RCC 7860 (cell line): ENCODE measurements at places on chromosomes 16 and 17.

DNA sequence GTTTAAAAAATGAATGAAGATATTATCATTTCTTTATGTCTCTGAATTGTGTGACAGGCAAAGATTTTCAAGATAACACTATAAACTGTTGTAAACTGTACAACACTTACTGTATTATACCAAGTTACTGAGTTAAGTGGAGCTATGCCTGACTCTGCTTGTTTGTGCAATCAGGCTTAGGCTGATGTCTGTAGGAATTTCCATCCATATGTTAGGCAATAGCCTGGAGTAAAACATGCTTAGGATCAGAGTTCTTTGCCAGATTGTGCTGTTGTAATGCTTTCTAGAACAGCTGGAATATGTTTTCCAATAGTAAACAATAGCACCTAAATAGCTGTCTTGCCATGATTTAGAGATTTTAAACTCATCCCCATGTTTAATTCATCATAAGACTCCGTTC, 1496.7 kb downstream of the CDH11 start:
- DNase-seq: no peak

DNA sequence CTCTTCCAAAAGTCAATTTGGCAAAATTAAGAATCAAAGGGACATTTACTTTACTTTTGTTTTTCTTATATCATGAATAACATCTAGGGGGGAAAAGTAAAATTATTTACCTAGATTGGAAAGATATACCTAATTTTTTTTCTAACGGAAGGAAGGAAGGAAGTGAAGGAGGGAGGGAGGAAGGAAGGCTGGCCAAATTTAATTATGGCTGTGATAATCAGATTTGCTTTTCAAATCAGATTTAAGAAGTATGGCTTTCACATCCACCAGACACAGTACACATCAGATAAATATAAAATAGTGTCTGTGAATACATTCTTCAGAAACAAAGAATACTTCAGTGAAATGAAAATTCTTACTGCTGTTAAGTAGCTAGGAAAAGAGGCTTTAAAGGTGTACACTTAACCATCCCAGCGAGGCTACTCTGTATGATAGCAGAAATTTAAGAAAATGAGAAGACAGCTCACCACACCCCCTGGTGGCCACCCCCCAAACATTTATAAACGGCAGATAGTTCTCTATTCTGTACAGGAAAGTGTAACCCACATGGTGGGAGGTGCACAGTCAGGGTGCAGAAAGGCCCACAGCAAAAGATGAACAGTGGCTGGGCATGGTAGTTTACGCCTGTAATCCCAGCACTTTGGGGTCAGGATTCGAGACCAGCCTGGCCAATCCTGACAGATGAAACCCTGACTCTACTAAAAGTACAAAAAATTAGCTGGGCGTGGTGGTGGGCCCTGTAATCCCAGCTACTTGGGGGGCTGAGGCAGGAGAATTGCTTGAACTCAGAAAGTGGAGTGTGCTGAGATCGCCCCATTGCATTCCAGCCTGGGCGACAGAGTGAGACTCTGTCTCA, 150.8 kb downstream of the SSH2 start:
- peak; percentile 40 for DNase-seq

DNA sequence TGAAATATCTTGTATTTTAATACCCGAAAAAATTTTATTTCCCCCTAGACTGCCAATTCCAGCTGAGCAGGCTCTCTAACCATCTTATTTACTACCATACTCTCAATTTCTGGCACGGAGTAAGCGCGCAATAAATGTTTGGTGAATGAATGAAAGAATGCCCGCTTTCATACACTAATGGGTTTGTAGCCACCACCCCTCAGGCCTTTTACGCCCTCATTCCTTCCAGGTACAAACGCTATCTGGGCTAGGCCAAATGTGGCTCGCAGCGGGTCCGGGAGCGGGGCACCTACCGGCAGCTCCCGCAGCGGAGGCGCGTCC, 536 bp upstream of the PLD2 start:
- DNase-seq: no peak

GRCh38 chr16:11099672-11100205, 155.4 kb downstream of the CLEC16A start:
- DNase-seq: no peak

DNA sequence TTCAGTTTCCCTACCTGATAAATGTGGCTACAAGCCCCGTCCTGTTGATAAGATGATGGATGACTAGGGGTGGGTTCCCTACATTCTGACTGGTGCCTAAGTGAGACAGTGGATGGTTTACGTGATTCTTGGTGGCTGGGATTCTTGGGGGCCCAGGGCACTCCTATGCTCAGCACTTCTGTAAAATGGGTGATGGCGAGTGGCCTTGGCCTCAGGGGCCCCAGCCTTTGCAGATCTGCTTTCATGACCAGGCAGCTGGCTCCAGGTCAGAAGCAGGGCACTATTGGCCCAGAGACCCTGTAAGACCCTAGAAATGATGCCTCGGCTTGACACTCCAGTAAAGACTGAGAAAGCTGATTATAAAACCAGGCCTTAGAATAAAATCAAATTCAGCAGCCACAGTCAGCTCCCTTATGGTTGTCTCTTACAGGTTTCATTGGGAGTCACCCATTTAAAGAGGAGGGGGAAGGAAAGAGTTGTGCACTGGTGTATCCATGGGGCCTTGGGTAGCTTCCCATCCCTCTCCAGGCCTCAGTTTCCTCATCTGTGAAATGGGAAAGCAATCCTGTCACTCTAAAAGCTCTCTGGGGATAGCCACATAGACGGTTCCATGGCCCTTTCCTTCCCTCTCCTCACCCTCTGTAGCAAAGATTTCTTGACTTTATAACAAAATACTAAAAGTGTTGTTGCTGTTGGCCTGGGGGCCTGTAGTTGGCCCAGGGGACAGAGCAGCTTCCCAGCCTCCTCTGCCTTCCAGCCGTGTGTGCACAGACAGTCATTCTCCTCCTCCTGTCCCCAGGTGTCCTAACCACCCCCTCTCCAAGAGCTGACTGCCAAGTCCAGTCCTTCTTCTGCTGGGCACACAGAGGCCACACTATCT, 1.2 kb downstream of the SNX20 start:
- no peak for DNase-seq

DNA sequence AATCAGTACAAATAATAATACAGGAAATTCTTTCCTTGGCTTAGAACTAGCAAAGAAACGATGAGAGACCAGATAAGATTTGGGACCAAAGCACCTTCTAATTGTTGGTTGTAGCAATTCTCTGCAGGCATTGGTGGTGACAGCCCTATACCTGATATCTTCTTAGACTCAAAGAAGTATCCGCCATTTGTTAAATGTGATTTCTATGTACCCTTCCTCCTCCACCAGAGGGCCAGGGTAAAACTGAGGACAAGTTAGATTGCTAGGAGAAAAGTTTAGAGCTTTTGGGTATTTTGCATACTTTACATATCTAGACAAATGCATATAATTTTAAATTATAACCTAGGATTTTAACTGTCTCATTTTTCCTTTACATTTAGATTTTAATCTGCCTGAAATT, 304.3 kb downstream of the HS3ST4 start:
- no peak for DNase-seq

- DNase-seq: no peak
Observed at GRCh38 chr16:70432356-70432722, 6.6 kb downstream of the ST3GAL2 start.

DNA sequence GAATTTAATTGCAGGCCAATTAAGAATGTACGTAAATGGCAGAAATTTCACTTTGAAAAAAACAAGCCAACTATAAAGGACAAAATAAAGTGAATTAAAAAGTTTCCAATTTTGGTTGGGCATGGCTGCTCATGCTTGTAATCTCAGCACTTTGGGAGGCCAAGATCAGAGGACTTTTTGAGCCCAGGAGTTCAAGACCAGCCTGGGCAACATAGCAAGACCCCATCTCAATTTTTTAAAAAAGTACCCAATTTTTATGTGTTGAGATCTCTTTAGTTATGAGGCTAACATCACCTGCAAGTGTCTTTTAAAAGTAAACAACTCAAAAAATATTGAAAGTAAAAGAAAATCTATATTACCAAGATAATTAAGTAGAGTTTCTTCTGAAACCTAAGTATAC, 25.9 kb downstream of the GNA13 start:
- no peak for DNase-seq

- DNase-seq: peak; percentile 19
Observed at GRCh38 chr17:64240261-64240740, 22.8 kb downstream of the TEX2 start.

GRCh38 chr16:28069971-28070794, 6.7 kb upstream of the GSG1L start:
- no peak for DNase-seq

DNA sequence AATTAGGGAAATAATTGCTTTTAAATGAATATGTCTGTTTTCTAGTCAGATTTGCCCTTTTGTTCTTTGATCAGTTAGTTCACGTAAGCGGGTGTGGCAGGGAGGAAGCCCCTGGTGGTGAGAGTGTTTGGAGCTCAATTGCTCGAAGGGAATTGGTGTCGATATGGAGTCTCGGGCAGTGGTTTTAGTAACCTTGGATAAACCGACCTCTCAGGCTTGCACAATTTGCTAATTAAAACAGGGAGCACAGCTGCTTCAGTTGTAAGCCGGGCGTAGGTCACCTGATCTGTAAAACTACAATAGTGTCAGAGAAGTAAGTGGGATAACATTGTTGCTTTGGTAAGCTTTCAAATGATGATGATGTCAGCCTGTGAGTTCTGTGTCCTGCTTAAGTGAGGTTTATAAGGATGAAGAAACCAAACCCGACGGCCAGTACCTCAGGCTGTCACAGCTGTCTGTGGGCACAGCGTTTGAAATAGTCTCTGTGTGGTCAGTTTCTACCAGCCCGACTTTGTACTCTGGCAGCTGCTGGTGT, 2.9 kb downstream of the ZNF750 start:
- no peak for DNase-seq

DNA sequence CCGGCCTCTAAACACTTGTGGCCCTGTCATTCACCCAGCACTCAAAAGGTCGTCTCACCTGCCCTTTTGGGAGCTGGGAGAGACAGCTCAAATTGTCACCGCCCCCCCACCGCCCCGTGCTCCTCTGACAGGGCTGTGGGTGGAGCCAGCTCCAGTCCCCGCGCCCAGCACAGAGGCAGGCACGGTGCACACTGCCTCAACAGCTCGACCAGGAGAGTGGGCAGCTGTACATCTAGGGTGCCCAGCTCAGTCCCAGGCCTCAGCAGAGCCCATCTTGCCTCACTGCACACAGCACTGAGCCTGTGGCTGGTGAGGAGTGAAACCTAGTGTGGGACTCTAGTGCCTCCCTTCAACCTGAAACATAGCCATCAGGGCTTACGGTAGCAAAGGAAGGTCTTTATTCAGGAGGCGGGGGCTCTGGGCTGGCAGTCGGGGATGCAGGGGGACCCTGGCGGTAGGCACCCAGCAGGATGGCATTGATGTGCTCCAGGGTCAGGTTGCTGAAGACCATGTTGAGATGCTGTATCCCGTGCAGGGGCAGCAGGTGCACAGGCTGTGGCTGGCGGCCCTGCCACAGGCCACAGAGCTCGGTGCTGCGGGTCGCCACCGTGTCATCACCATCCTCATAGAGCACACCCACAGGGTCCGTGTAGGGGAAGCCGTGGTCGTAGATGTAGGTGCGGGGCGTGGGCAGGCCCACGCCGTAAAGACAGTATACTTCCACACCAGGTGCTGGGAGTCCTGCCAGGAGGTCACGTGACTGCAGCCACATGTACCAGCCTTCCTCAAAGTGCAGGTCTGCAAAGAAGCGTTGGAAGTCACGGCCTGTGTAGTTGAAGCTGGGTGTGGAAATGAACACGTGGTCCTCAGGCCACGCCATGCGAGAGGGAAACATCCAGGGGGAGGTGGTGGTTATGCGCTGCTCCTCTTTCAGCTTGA, 3.1 kb upstream of the PSMB10 start:
- no peak for DNase-seq

DNA sequence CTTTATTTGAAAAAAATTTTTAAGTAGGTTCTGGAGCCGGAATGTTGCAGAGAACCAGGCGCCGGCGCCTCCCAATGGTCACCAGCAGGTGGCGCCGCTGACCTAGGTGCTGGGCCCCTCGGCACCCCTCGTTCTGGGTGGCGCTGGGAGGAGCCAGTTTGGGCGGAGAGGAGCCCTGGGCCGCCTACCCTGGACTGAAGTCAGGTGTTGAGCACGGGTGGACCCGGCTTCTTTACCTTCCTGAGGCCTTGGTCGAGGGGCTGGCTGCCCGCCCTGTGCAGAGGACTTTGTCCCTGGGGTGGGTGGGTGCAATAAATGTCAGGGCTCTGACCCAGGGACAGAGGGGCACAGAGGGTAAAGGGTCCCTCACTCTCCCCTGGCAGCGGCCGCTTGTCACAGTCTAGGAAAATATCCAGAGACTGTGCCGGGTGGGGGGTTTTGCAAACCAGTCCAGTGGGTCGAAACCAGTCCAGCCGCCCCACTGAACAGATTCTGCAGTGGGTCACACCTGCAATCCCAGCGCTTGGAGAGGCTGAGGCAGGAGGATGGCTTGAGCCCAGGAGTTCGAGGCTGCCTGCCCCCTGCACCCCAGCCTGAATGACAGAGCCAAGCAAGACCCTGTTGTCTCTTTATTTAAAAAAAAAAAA, 30.1 kb upstream of the TNFRSF13B start:
- DNase-seq: peak; percentile 31

DNA sequence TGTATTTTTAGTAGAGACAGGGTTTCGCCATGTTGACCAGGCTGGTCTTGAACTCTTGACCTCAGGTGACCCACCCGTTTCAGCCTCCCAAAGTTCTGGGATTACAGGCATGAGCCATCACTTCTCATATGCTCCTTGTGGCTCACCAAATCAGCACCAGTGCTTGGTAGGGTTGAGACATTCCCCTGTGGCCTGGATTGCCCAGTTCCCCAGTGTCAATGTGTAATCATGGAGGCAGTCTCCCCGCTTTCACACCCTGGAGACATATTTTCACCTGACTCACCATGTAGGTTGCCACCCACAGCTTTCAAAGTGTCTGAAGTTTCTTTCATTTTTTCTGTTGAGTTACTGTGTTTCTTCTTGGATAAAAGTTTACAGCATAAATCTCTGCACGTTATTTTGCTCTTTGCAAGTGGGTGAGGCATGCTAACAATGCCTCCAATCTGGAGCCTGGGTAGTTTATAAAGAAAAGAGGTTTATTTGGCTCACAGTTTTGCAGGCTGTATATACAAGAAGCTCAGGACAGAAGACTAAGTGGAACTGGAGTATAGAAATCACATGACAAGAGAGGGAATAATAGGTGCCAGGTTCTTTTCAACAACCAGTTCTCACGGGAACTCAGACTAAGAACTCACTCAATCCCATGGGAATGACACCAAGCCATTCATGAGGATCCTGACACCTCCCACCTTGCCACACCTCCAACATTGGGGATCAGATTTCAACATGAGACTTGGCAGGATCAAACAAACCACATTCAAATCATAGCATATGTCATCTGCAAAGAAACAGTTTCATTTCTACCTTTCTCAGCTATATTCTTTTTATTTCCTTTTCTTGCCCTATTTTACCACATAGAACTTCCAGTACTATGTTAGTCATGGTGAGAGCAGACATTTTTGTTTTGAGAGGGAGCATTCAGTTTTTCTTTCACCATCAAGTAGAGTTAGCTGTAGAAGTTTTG, 113.2 kb downstream of the PHKB start:
- DNase-seq: peak; percentile 50
